ENCODE measurements at places on chromosomes 2 and 18.

DNA sequence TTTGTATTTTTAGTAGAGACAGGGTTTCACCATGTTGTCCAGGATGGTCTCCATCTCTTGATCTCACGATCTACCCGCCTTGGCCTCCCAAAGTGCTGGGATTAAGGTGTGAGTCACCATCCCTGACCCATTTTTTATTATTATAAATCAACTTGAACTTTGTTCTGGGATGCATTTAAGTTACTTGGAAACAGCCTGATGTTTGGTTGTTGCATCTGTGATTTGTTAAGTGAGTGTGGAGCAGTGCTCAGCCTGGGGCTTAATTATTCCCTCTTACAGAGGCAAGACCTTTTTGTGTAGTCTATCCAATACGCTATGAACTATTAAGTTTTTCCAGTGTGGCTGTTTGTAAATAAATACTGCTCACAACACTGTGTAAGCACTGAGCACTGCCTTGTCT is 32.6 kb downstream of the MTA3 start:
- no peak for DNase-seq

- DNase-seq, result no peak
These were observed 4.6 kb downstream of the TXNL4A start for GRCh38 chr18:79983793-79984192.

DNA sequence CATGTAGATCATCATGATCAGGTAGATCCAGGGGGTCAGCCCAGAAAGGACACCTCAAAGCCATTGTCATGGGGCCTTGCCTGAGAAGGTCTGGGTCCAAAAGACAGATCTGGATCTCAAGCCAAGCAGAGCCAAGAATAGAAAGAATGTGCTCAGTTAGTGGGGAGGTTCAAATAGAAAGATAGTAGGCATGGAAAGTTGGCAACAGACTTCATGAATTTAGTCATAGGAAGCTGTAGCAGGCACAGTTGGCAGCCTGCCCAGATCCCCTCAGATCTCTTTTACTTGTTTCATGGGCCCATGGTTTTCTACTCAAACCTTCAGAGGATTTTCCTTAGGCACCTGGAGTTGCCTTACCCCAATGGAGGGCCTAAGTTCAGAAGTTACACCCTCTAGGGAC is 767.0 kb downstream of the SLC4A3 start:
- peak; percentile 65 for DNase-seq

DNA sequence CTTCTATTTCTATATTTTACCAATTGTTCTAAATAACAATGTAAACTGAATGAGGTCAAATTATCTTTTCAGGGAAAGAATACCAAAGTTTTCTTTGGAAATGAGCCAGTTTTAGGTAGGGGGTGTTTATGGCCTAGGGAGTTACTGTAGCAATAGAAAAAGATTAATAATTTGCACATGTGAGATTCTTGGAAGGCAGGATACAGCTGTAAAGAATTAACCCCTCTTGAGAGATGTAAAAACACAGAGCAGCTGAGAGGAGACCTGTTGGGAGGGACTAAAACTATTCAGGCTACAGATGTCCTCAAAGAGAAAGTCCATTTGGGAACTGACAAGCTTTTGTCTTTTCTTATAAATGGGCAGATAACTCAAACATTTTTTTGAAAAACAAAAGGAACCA is 182.2 kb downstream of the FIGN start:
- peak; percentile 43 for DNase-seq

DNA sequence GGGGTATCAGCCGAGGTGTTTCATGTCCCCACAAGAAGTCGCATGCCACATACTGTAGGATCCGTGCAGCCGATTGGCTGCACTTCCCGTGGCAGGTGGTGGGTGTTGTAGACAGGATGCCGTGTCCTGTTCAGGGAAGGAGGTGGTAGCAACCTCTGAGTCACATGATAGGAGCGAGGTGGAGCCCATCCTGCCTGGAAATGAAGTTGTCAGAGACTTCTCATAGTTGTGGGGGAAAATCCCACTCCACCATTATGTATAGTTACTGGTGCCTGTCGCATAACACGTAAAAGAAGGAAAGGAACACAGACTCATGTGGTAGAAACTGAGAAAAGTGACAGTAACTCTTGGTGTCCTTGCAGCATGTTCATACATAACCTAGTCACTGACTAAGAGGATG is 91.4 kb upstream of the IL1R2 start:
- no peak for DNase-seq

- no peak for DNase-seq
These were observed 580.8 kb downstream of the ERBB4 start for GRCh38 chr2:211957799-211958198.

DNA sequence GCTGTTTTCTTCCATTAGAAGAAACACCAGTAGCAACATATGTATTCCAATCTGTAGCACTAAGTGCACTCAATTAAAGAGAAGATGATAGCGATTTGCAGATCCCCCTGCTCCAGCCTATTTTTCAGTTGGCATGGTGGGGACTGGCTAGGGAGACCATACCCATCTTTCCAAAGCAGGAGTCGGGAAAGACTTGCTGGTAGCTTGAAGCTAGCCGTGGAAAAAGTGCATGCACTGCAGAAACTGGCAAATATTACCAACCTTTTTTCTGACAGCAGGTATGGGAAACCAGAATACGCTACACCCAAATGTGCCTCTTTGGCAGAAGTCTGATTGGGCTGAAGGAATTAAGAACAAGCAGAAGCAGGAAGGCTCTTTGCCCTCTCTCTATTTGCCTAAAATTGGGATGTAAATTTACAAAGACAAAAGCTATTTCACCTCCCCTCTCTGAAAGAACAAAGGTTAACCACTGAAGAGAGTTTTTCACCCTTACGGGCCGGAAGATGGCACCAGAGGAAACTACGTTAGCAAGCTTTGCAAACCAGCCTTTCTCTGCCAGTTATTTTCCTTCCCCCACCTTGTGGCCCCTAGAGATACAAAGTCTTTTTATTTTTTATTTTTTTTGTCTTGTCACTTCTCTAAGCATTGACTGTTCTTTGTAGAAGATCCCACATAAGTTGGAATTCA is 273.1 kb downstream of the DLGAP1 start:
- no peak for DNase-seq

GRCh38 chr2:233455006-233455405 is 100.7 kb downstream of the DGKD start:
- DNase-seq, result no peak

- DNase-seq, result no peak
These were observed 217.6 kb downstream of the BABAM2 start for GRCh38 chr2:28108143-28108542.

DNA sequence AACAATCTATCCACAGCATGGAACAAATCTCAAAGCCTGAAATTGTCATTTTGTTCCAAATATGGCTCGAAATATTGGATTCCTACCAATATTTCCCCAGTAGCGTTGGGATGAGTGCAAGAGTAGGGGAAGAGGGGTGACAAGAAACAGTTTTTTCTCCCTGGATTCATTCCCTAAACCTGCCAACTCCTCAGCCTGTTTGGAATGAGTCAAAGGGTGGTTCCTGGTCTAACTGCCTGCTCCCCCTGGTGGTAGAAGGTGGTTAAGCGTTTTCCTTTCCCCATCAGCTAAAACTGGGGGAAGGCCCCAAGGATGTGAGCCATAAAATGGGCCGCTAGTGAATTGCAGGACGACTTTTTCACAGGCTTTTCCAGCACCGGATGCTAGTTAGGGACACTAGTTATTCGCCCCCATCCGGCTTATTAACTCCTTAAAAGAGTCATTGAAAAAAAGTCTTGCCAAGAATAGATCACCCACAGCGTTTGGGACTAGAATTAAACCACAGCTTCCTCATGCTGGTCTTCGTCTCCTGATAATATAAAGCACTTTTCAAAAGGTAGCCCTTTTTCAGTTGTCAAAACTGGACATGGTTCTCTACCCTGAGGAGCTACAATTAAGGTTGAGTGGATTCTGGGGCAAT is 72.5 kb downstream of the DHRS9 start:
- peak; percentile 11 for DNase-seq

DNA sequence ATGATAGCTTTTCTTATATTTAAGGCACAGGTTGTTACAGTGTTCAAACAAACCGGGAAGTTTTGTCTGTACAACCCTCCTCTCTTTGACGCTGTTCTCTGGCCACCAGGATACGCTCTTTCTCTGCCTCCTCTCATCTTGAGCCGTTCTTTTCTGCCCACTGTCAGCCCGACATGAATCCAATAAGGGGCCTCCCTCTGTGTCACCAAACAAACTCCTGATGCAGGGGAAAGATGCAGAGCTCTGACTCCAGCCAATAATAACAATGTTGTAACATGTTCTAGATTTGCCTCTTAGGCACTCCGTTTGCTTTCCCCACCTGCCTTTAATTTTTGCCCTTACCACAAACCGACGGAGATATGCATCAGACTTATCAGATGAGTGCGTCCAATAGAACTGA is 449.3 kb downstream of the SLC4A3 start:
- DNase-seq, result peak; percentile 11

DNA sequence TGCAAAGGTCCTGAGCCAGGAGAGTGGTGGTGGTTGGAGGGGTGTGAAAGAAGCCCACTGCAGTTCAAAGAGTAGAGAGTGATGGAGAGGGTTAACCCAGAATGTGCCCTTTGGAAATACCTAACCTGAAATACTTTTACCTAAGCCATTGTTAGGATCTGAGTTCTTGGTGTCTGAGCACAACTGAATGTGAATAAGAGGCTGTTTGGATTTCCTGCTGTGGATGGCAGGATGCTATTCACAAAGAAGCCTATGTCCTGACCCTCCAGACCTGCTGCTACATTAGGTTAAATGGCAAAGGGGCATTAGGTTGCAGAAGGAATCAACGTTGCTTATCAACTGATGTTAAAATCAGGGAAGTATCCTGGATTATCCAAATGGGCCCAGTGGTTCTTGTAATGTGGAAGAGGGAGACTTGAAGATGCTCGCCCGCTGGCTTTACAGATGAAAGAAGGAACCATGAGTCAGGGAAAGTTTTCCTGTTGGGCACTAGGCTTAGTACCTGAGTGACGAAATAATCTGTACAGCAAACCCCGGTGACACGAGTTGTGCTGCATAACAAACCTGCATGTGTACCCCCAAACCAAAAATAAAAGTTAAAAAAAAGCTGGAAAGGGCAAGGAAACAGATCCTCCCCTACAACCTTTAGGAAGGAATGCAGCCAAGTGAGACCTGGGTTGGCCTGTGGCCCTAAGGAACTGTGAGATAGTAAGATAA is 27.2 kb downstream of the ITGA6 start:
- no peak for DNase-seq

DNA sequence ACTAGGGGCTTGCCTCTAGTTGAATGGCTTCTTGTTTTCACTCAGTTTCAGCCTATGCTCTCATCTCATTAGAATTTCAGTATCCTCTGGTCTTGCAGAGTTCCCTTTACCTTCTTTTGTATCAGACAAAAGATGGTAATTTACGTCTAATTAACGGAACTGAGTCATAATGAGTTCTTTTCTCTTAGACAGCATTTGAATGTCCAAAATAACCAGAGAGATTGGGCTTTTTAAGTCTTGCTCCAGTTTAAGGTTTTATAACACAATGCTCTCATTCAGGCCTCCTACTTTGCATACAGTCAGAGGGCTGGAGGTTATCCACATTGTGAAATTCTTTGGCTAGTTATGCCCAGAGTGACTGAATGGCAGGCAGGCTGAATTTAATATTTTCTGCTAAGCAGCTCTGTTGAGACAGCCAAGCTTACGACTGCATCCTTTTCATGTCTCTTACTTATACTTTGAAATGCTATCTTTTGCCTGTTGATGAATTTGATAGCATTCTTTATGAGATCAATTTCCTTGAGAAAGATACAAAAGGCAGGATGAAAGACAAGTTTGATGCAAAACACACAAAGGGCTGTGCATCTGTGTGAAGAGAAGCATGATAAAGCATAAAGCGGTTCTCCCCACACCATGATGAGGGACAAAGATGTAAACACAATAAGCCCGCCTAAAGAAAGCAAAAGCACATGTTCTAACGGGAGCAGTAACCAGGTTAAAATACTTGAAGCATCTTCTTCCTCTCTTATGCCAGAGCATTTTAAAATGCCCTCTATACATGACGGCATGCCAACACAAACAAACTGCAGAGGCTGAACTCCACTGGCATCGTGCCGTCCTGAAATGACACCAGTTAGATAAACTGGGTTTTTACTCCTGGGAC is 90.0 kb downstream of the CDH2 start:
- DNase-seq, result no peak

- no peak for DNase-seq
These were observed 6.0 kb downstream of the SRBD1 start for GRCh38 chr2:45605116-45605515.

DNA sequence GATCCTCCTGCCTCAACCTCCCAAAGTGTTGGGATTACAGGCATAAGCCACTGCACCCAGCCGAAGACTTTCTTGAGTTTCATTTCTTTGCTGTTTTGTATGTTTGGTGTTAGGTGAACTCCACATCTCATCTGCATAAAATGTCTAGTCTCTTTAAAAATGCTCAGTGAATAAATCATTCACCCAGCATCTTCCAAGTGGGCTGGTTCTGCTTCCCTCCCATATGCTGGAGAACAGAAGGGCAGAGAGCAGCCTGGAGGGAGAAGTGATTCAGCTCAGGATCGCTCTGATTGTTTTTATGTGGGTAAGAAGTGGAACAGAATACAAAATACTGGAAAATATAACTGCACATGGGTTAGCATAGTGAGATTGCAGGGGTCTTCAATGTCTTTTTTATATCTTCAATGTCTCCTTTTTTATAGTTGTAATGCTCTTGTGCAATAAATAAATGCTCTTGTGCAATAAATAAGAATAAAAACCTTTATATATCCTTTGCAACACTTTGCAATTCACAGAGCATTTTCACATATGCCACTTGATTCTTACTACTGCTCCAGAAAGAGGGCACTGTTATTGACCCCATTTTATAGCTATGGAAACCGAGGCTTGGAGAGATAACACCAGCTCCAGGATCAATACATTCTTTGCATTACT is 253.0 kb upstream of the NCKAP5 start:
- DNase-seq, result no peak

DNA sequence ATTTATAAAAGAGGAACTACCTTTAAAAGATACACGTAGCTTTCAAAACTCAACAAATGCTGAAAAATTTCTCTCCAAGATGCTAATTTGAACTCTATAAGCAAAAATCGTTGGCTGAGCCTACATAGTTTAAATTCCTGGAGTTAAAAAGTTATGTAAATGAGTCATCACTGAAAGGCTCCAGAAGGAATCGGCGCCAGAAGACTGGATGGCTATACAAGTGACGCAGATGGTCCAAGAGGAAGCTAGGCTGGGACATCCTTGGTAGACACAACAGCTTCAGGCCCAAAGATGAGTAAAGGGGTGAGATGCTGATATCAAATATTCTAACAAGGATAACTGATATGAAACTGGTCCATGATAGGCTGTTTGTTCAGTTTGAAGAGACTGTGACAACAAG is 22.8 kb upstream of the DNAH6 start:
- no peak for DNase-seq

GRCh38 chr2:174544156-174544555 is 53.4 kb downstream of the WIPF1 start:
- DNase-seq, result no peak

DNA sequence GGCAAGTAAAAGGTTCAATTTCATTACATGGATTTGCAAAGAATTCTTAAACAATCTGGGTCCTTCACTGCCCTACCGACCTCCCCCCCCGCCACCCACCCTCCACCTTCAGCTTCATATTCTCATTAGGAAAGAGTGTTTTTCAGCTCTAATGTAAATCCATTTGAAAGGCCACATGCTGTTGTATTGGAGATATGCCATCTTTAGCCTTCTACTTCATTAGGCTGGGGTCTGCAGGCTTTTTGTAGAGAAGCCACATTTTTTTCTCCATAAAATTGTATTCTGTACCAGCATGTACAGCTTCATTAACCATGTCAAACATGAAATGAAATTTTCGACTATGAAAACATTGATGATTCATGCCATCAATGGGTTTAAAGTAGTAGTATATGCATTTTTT is 42.8 kb upstream of the THUMPD2 start:
- DNase-seq, result no peak

Measured in SHP77 (cell line).